ENCODE measurements at places on chromosomes 13 and 19. TPM values are rescaled to one million over a fixed set of nuclear protein-coding genes. Genes with fewer than 3 reads are reported as not detected.

GRCh38 chr13:48818495-48819356, 157.0 kb upstream of the FNDC3A start:
- no peak for DNase-seq

CEACAM19 gene
- total RNA-seq, result 1.4 TPM

ADPRHL1 gene
- total RNA-seq, result 0.44 TPM

ERICH6B gene
- total RNA-seq, result not detected
